Right cardiac atrium (tissue), 5 donors: ENCODE measurements at places on chromosomes 13 and 19.

- DNase-seq: no peak
These were observed 10.0 kb upstream of the OXGR1 start for GRCh38 chr13:97004096-97004876.

DNA sequence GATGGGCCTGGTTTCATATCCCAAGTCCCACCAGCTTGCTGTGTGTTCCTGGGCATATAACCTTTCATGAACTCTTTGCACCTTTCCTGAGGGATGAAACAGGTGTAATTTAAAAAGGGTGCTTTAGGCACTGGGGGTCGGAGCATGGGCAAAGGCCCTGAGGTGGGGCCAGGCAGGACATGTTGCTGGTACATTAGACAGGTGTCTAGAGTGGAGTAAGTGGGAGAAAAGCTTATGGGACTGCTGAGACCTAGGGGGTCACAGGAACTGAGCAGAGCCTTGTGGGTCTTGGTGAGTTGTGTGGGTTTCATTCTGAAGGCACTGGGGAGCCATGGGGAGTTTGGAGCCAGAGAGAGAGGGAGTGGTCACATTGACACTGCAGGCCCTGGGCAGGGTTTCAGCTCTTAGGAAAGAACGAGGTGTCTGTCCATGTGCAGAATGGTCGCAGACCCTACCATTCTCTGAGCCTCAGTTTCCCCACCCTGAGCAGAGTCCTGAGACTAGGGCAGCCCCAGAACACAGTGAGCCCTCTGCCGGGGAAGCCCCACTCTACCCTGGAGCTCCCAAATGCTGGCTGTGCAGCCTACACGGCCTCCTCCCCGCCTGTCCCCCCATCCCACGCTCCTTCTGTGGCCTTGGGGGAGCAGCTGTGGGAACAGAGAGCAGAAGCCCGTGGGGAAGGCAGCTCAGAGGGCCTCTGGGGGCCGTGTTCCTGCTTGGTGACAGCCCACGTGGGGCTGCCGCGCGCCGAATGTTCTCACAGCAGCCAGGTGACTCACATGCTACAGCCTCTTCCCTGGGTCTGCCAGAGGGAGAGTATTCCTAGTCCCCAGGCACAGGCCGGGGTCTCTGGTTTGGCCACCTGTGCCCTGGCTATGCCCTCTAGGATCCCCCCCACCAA lies 7.3 kb upstream of the HOMER3 start:
- no peak for DNase-seq

DNA sequence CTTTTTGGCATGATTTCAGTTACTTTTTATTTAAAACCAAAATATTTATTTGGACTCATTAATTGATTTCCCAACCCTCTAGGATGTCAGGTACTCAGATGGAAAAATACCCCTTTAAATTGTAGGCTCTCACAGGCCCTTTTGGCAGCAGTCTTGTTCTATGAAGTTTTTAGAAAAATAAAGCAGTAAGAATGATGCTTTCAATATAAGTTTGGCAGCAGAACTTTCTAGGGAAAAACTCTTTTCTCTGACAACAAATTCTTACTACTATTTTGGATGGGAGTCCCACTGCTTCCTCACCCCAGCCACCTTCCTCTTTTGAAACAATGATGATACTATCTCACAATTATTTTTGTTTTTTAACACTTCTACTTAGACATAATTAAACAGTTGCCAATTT lies 581.6 kb upstream of the SGCG start:
- DNase-seq: no peak

- DNase-seq: no peak
These were observed 350.9 kb upstream of the NBEA start for GRCh38 chr13:34591129-34591528.

DNA sequence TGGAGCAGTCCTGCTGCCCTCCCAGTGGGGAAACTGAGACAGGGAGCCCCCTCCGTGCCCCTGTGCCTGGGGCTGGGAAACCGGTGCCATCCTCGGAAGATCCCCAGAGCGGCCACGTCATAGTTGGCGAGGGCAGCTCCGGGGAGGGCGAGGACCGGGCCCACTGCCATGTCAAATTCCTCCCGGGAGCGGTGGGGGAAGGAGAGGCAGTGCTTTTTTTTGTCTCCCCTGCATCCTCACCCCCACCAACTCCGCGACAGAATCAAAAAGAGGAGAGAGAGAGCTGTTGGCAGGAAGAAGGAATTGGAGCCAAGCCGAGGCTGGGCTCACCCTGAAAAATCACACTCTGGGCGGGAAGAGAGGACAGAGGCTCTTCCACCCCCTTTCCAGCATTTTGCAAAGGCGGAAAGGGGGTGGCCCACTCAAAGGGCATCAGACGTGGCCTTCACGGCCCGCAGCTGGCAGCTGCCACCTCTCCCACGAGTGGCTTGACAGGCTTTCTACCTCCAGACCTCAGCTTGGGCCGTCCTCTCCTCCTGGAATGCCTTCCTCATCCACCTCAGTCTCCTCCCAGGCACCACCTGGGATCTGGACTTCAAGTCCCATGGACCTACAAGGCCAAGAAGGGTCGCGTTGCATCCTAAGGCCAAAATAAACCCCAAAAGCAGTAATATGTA lies 19.6 kb upstream of the NFIC start:
- peak; percentile 93 for DNase-seq
